ENCODE measurements at places on chromosomes 1 and 21.
A peak's percentile ranks its signal among the peaks of the same experiment; 100 is the strongest.

DNA sequence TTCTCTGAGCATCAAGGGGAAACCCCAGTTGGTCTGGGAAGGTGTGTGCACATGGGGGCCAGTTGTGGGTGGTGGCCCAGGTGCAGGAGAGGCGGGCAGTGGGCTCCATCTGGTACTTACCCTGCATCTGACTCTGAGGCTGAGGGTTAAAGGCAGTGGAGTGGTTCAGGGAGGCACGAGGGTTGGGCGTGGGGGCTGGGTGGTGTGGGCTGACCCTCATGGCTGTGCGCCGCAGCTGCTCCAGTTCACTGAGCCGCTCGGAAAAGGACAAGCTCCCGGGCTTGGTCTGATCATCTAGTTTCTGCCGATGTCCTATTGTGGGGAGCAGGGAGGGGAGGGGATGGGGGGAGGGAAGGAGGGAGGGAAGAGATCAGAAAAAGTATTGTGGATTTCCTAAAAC, 165.5 kb downstream of the CLIC6 start:
- DNase-seq: no peak

GRCh38 chr21:16872616-16873015, 640.2 kb upstream of the CXADR start:
- DNase-seq: no peak

DNA sequence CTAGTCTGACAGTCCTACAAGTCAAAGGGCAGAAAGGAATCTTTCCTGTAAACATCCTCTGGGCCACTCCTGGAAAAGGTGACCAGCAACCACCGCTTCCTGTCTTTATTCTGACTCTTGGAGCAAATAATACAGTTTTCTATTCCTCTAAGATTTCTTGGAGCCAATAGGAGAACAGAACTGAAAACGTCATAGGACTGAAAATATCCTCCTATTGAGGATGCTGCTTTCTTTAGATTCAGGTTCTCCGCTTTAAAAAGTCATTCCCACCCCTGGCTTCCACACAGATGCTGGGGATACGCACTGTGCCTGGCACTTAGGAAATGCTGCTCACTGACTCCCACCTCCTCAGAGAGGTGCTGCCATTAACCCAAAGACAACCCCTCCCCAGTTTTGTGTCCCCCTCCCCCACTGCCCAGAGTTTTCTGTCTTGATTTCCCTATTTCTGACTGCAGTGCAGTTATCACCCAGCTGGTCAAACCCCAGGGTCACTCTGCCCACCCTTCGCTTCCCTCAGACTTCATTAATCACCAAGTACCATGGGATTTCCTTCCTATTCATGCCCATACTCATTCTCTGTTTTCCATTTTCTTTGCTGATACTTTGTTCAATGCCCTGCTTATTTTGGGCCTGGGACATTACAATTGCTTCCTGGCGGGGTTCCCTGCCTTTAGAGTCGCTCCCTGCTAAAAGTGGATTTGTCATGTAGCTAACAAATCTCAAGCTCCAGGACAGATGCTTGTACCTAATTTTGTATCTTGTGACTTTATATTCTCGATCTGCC, 82.1 kb upstream of the ARHGAP29 start:
- no peak for DNase-seq

GRCh38 chr1:35572296-35572695, 818 bp upstream of the TFAP2E start:
- no peak for DNase-seq

DNA sequence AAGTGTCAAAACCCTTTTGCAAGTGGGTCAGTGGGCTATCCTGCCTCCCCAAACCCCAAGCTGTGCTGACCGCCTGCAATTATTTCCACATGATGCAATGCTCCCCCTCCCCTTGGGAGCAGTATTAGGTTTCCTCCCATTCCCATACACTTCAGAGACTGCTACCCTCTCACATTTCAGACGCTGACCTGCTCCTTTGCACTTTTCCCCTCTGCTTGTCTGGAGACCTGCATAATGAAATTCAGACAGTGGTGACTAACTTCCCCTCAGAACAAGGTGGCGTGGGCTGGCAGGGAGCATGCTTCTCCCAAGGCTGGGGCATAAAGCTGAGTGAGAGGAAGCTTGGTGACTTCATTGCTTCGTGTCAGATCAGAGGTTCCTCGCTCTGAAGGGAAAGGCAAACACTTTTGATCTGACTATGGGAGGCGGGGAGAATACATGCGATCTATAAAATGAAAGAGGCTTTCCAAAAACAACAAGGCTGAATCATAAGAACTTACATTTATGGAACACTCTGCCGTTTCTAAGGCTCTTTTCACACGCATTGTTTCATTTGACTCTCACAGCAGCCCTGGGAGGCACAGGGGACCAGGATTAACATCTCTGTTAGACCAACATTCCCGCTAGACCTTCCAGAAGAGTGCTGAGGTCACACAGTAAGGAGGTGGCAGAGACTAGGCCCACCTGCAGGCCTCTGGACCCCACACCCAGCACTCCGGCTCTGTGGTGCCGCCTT, 27.5 kb upstream of the ROR1 start:
- no peak for DNase-seq

DNA sequence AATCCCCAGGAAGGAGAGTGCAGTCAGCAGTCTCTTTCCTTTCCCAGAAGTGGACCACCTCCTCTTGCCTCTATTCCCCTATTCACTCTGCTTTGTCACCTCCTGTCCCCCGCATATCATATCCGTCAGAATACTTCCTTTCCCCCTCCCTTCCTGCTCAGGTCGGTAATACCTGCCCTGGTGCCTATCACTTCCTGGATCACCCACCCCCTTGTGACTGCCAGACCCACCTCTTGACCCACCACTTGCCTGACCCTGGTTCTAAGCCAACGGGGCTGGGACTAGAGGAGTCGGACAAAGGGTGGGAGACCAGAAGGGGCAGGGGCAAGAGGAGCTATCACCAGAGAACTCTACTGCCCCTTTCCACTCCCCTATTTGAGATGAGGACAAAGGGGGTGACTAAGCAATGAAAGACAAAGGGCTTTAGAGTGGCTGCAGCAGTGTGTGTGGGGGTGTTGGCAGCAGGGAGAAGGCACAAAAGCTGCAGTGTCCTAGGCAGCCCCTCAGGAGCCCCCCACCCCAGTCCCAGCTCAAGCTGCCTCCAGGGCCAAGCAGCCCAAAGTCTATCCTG, 1.7 kb upstream of the ADAMTS4 start:
- no peak for DNase-seq

DNA sequence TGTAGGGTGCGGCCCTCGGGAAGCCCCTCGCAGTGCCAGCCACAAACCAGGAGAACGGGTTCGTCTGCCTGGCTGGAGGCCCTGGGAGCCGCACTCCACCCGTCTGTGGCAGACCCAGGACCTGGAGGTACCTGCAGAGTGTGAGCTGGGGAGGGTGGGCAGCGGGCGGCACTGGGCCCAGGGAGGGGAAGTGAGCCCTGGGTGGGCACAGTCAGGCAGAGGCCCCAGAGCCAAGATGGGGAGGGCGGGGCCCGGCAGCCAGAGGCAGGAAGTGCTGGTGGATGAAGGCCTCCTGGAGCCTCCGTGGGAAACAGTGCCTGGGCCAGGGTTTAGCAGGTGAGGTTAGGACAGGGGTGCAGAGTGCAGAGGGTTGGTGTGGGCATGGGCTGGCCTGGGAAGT, 4.0 kb upstream of the PEX10 start:
- DNase-seq: no peak

- DNase-seq: no peak
Measured at GRCh38 chr1:109186733-109187086, 27.0 kb upstream of the SARS1 start.

DNA sequence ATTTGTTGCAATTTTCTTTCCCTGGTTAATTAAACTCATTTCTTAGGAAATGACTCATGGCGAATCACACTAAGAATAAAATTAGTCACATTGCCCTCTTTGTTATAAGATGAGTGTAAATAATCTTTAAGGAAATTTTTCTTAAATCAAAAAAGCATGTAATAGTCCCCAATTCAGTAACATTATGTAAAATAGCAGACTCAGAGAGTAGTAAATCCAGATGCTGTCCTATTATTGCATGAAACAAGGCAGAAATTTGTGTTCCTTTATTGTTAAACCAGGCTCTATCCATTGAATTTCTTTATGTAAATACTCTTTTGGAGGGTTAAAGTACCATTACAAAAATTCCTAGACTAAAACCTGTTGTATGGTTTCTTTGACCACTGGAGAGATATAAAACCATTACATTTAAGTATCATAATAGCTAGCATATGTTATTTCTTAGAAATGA, 154.5 kb upstream of the C1orf87 start:
- DNase-seq: no peak

DNA sequence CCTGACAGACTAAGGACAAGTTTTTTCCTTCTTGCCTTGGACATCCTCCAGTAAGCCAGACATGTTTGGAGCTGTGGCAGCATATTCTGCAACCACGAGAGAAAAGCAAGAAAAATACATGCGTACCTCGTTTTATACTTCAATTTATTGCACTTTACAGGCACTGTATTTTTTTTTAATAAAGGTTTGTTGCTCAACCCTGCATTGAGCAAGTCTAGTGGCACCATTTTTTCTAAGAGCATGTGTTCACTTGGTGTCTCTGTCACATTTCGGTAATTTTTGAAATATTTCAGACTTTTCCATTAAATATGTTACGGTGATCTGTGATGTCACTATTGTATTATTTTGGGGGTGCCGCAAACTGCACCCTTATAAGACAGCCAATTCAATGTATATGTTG, 2.1 kb upstream of the SSX2IP start:
- DNase-seq: no peak

GRCh38 chr21:34022627-34023335, 50.6 kb upstream of the MRPS6 start:
- no peak for DNase-seq

DNA sequence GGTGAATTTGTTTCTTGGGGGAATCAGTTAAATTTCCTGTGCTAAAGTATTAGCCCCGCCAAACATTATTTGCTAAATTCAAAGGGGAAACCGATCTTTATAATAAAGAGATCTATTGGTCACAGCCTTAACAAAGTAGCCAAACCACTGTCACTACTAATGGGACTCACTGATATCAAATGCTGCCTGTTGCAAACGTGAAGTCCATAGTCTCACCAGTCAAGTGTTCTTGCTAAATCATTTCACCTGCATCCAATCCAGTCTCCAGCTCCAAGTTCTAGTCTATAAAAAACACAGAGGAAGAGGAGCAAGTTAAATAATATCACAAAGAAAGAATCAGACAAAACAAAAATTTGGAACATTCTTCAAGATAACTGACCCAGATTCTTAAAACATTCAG, 30.1 kb downstream of the SH3BGR start:
- no peak for DNase-seq

GRCh38 chr1:26833432-26834405, 7.2 kb downstream of the ZDHHC18 start:
- peak; percentile 77 for DNase-seq

DNA sequence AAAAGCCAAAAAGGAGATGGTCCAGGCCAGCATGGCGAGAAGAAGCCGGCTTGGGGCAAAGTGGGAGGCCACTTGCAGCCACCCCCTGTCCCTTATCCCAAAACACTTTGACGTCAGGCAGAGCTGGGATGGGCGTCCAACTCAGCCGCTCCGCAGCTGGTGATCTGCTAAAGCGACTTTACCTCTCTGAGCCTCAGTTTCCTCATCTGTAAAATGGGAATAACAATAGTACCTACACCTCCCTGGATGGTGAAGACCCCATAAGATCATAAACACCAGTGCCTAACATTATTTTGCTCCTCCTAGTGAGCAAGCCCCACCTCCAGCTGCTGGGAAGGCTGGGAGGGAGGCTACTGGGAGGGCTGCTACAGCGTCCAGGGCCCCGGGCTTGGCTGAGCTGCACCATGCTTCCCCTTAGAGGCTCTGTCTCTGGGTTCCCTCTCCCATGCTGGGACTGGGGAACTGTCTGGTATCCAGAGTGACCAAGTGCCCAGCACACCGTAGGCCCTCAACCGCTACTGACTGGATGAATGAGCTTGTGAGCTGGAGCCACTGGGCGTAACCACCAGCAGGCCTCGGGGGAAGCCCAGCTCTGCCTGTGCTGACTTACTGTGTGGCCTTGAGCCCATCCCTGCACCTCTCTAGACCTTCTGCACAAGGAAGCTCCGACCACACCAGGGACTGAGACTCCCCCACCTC, 18.3 kb downstream of the IFFO2 start:
- DNase-seq: no peak

- no peak for DNase-seq
Measured at GRCh38 chr1:87650306-87650705, 321.6 kb downstream of the LMO4 start.

- no peak for DNase-seq
Measured at GRCh38 chr1:236393681-236394481, at the start of gene EDARADD. Gene EDARADD (plus strand): TSS chr1:236394286. CDS start chr1:236394445, 159 bp downstream.

DNA sequence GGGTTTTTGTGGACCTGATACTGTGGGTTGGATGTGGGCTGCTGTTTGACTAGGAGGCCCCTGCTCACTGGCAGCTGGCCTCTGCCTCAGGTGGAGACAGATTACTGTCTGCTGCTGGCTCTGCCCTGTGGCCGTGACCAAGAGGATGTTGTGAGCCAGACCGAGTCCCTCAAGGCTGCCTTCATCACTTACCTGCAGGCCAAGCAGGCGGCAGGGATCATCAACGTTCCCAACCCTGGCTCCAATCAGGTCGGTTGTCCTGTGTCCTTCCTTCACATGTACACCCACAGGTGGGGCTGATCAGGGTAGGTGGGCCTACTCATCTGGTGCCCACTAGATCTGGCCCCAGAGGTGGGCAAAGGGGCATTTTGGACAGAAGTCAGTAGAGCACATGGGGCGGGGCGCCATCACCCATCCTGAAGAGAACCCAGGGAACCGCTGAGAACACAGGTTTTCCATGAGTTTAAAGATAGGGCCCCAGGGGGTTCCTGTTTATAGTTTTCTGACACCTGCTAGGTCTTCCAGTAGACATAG, 37.2 kb downstream of the ZBTB17 start:
- no peak for DNase-seq

- DNase-seq: no peak
Measured at GRCh38 chr1:87869567-87869966, 540.9 kb downstream of the LMO4 start.

GRCh38 chr1:194378517-194378916, 1192.1 kb upstream of the B3GALT2 start:
- DNase-seq: no peak

GRCh38 chr1:145702052-145702451, 5.1 kb downstream of the PDZK1 start:
- DNase-seq: no peak

GRCh38 chr1:232335261-232335660, 294.7 kb downstream of the SIPA1L2 start:
- no peak for DNase-seq

DNA sequence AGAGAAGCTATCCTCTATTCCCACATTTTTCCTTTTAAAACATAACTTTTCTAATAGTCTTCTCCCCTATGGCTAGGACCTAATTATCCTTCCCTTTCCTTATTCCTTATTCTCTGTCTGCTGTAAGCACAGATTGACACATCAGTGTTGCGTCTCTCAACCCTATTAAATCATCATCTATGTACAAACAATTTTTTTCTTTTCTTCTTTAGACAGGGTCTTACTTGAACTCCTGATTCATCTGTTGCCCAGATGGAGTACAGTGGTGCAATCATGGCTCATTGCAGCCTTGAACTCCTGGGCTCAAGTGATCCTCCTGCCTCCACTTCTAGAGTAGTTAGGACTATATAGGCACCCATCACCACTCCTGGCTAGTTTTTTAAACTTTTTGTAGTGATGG, 8.3 kb downstream of the KLHDC9 start:
- no peak for DNase-seq
